ENCODE measurements at places on chromosomes 2 and 18.

DNA sequence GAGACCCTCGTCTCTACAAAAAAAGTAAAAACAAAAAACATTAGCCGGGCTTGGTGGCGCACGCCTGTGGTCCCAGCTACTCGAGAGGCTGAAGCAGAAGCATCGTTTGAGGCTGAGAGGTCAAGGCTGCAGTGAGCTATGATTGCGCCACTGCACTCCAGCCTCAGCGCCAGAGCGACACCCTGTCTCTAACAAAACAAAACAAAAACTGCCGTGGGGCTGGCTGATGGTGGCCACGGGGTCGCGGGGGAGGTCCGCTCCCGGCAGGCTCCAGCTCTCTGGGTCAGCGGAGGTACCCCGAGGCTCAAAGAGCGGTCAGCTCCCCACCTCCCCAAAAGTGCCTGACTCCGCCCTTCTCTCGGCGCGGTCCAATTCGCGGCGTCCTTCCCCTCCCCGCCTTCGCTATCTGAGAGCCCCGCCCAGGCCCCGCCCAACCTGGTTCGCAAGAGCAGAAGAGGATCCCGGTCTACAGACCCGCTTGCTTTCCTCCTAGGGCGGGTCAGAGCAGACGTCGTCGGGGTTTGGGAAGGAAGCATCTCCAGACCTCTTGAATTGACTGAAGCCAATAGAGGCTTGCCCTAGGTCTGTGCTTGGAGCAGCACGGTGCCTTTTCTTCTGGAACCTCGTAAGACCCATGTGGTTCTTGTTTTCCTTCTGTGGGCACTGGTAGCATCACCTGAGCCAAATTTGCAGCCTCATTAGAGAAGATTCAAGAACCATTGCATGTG, 7.8 kb downstream of the RAX start:
- DNase-seq: no peak

- DNase-seq: no peak
Observed at GRCh38 chr18:49024804-49025421, 74.1 kb upstream of the SMAD7 start.

- no peak for DNase-seq
Observed at GRCh38 chr2:142422769-142423168, 292.0 kb upstream of the LRP1B start.

- no peak for DNase-seq
Observed at GRCh38 chr18:26480897-26481795, 67.2 kb downstream of the KCTD1 start.

DNA sequence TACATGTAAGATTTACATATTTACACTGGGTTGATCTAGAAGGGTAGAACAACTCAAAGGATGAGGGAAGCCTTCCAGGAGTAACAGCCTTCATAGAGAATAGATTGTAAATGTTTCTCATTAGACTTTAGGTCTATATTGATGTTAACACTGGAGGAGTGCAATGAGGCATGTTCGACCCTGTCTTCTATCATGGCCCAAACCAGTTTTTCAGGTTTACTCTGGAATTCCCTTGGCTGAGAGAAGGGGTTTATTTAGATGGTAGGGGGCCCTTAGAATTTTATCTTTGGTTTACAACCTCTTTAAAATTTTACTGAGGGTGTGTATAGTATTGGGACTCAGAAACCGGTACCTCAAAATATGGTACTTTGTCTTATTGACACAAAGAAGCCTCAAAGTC, 634.9 kb upstream of the PIK3C3 start:
- no peak for DNase-seq

- DNase-seq: no peak
Observed at GRCh38 chr18:76232779-76233178, 262.3 kb downstream of the ZNF516 start.

- DNase-seq: no peak
Observed at GRCh38 chr2:36238106-36238505, 117.5 kb upstream of the CRIM1 start.

- no peak for DNase-seq
Observed at GRCh38 chr2:222303828-222304736, 5.3 kb upstream of the PAX3 start.

DNA sequence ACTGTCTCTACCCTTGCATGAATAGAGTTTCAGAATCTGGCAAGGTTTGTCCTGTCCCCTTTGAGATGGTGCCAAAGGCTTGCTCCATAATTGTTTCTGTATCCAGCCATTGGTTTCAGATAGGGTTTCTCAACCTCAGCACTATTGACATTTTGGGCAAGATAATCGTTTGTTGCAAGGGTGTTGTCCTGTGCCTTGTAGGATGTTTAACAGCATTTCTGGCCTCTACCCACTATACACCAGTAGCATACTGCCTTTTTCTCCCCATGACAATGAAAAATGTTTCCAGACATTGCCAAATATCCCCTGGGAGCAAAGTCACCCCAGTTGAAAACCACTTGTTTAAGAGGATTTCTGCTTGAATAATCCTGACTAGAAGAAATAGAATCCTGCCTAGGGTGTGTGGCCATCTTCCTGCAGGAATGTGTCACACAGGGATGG, 126.8 kb downstream of the CDC42EP3 start:
- DNase-seq: no peak

GRCh38 chr2:15293262-15293937, 267.7 kb downstream of the NBAS start:
- no peak for DNase-seq
